ENCODE measurements at places on chromosomes 11 and 22. TPM values are rescaled to one million over a fixed set of nuclear protein-coding genes. Genes with fewer than 3 reads are reported as not detected.

- DNase-seq: no peak
Measured at GRCh38 chr11:59574467-59574866, 41.1 kb downstream of the OSBP start.

The OR2AT4 gene
- total RNA-seq: not detected

The SHANK2 gene
- 277 TPM for total RNA-seq

The EMID1 gene
- total RNA-seq: 8.9 TPM

DNA sequence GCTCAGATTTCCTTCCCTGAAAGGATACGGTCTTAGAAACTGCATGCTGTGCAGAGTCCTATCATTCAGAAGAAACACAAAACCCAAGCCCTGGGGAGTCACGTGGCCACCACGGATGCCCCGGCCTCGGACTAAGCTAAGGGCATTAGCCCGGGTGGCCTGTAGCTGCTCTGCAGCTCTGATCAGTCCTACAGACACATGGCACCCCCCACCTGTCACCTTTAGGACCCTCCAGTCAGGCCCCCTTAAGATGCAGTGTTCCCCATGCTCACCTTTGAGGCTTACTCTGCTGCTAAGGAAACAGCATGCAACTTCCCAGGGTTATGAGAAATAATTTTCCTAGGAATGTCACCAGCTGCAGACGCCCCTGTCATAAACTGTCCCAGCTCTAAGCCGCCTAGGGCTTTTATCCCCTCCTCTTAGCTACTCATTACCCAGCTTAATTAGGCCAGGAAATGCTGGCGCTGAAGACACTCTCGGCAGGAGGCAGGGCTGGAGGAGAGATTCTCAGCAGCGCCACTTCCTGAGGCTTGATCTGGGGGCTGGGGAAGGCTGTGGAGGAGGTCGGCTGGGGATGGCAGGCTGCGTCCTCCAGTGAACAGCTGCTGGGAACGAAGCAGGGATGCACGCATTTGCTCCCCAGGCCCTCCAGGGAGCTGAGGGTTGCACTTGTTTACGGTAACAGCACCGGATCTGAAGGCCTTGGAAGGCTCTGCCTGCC, 47.2 kb upstream of the ADA2 start:
- no peak for DNase-seq

The FOLH1 gene
- 1.8 TPM for total RNA-seq

DNA sequence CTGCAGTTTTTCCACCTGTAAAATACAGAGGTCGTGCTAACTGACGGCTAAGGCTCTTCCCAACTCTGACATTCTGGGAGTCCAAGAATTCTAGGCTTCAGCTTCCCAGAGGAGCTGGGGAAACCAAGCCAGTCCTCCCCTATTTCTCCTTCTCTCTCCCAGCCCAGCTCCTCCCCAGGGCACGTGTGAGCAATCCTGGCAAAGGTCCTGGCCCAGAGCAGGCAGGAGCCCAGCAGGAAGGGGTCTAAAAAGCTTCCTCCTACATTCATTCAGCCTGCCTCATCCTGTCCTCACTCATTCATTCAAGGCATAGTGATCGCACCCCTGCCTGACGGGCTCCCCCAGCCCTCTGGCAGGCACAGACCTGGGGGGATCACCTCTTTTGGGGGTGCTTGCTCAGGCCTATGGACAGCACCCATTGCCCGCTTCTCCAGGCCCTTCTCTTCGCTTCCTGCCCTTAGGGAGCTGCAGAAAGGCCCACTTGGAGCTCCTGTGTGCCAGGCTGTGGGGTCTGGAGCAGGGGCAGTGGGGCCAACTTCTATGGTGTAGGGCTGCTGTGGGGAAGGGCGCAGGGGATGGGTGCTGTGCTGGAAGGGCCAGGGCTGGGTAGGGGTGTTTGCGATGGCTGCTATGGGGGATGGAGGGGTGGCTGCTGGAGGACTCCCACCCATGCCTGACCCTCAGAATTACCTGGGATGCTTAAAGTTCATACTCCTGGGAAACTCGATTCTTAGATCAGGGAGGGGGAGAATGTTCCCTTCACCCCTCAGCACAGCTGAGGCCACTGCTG, 9.8 kb downstream of the KCNC1 start:
- no peak for DNase-seq

The REXO2 gene
- 118 TPM for total RNA-seq

Measured in upper lobe of left lung (tissue), 6 donors.